ENCODE measurements at places on chromosomes 7 and 10.
A peak's percentile ranks its signal among the peaks of the same experiment; 100 is the strongest.

DNA sequence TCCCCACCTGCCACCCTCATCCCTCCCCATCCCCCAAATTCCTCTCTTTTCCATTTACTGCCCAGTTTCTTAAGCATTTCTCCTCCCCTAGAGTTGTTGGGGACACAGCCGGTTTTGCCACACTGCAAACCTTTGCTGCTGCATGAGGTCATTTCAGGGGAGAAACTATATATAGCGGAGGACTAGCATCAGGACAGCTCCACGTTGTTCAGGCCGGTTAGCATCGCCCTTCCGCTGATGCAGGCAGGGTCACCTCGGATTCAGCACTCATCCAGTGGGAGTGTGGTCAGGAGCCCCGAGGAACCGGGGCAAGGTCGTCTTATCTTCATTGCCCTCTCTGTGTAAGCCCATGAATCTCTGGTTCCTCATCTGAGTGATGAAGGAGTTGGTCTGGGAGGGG lies 15.6 kb downstream of the UBTD1 start:
- DNase-seq, result no peak

GRCh38 chr7:74063223-74063641 lies 20.4 kb upstream of the LIMK1 start:
- DNase-seq, result no peak

DNA sequence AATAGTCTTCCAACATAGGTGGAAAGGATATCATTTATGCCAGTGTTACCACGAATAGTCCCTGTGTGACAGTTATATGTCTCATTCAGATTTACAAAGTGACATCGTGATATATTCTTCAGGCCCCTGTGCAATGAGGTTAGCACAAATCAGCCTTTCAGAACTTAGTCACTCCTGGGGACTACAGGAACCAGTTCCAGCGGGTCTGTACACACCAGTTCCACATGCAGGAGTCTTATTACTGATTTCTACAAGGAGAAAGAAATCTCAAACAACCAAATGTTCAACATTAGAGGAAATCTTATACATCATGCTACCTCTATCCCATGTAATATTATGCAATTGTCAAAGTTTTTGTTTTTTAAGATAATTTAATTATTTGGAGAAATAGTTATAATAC lies 4.4 kb upstream of the WDR91 start:
- DNase-seq, result no peak

- peak; percentile 31 for DNase-seq
These were observed 213.9 kb downstream of the NSUN6 start for GRCh38 chr10:18437486-18437885.

- DNase-seq, result no peak
These were observed 221.7 kb downstream of the ARHGAP21 start for GRCh38 chr10:24502006-24502405.

DNA sequence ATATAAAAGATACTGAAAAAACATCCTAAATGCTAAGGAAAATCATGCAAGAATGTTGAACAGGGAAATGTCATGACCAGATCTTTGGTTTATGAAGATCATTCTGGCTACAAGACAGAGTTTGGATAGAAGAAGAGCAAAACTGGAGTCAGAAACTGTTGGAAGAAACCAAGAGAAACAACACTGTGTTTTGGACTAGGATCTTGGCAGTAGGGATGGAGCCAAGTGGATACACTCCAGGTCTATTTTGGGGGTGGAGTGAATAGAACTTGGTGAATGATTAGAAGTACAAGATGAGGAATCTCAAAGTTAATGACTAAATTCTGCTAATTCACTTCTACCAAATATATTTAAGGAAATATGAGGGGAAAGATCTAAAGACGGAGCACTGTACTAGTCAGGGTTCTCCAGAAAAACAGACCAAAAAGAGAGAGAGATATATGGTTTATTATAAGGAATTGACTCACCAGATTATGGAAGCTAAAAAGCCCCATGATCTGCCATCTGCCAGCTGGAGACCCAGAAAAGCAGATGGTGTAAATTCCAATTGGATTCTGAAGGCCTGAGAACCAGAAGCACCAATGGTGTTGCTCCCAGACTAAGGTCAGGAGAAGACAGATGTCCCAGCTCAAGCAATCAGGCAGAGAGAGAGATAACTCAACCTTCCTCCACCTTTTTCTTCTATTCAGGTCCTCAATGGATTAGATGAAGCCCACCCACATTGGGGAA lies 254.9 kb downstream of the TRIL start:
- no peak for DNase-seq

- DNase-seq, result no peak
These were observed 155.2 kb downstream of the HPSE2 start for GRCh38 chr10:99080275-99080945.

DNA sequence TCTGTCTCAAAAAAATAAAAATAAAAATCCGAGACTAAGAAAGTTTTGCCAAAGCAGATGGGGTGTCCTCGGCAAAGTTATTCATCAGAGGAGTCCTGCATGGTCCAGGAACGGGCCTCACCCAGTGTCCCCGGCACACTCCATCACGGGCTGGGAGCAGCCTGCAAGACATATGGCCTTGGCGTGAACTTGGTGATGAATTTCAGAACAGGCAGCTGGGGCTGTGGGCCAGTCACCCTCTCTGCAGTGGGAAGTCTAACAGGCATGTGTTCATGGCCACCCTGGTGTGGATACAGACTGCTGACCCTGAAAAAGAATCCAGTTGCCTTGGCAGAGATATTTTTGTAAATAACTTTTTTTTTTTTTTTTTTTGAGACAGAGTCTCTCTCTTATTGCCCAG lies 34.7 kb downstream of the NPTX2 start:
- no peak for DNase-seq

GRCh38 chr7:28725045-28725642 lies 233.0 kb downstream of the TRIL start:
- DNase-seq, result no peak

- DNase-seq, result no peak
These were observed 238.8 kb downstream of the BAMBI start for GRCh38 chr10:28915989-28916588.

DNA sequence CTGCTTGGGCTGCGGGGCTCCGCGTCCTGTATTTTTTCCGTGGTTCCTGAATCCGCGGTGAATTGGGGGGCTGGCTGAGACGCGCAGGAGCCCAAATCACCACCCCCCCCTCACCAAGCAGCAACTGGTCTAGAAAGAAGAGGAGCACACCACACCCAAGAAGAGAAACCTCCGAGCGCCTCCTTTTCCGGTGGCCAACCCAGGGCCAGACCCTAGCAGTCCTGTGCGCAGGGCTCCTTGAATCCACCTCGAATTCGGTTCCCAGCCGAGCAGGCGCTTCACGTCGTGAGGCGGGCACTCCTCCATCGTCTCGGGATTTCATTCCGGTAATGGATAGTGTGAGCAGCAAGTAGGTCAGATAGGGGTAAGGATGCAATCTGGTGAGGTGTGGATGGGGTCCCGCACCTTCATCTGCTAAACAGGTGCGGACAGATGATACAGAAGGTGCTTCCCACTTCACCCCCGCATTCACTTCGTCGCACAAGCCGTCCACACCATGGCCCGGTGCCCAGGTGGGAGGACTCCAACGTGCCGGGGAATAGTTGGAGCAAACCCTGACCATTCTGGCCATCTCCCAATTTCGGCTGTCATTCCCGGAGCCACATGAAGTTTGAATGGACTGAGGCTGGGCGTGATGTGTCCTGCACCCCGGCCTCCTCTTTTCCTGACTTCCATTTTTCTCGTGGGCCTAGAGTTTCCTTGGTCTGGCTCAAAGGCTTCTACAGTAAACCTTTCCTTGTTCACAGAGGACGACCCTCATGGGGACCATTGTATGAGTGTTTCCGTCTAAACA lies 19.8 kb upstream of the ZNF273 start:
- DNase-seq, result no peak

GRCh38 chr10:81873231-81873931 lies 1.6 kb upstream of the NRG3 start:
- no peak for DNase-seq

DNA sequence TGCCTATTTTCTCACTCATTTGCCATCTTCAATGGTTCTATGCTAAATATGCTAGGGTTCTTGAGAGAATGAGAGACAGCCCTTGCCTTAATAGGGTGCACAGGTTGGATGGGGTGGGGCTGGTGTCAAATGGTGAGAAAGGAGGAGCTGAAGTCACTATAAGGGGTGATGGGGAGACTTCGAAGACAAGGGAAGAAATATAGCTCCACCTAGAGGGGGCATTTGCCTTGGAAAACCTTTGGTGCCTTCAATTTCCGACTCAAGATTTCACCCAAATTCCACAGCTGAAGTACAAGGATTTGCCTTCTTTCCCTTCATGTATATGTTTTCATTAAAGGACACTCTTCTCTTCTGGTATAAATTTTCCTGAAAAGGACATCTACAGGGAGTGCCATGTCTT lies 5.6 kb downstream of the PTN start:
- DNase-seq, result no peak

GRCh38 chr10:132388891-132389432 lies 8.0 kb upstream of the PWWP2B start:
- no peak for DNase-seq

DNA sequence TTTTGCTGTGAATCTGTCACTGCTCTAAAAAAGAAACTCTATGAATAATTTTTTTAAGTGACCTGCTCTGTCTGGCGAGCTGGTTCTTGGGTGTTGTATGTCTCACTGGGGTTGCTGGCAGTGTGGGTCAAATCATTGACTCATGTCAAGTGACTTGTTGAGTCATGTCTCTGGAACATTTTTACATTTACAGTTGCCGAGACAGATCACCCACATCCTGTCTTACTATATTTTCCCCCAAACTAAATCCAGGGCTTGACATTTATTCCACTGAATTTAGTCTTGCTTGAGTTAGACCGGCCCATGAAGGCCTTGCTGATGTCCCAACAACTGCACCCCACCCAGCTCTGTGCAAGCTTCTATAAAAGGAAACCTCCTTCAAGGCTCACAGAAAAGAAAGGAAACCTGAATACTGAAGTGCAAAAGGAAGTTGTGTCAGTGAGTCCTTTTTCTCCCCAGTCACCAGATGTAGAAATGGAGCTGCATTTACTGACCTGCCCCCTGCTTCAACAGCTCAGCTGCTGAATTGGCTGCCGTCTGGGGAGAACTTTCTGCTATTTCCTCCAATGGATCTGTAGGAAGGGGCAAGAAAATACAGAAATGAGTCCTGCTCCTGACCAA lies 290.3 kb downstream of the TNS3 start:
- DNase-seq, result peak; percentile 98

DNA sequence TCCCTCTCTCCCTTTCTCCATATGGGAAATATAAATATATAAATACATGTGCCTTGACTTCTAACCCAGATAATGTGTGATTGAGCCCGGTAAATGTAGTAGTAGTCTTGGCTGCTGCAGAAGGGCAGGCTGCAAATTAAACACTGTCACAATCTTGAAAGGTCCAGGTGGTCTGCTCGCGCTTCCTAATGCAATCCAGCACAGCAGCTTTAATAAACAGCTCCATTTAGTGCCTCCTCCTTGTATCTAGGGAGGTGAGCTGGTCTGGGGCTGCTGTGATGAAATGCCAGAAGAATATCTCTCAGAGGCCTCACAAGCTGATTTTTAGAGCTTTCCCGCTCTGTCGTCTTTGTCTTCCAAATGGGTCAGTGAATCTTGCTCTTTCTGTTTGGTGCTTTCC lies 782 bp downstream of the POU6F2 start:
- DNase-seq, result no peak

- no peak for DNase-seq
These were observed 137.6 kb upstream of the VWC2 start for GRCh38 chr7:49635800-49636199.

DNA sequence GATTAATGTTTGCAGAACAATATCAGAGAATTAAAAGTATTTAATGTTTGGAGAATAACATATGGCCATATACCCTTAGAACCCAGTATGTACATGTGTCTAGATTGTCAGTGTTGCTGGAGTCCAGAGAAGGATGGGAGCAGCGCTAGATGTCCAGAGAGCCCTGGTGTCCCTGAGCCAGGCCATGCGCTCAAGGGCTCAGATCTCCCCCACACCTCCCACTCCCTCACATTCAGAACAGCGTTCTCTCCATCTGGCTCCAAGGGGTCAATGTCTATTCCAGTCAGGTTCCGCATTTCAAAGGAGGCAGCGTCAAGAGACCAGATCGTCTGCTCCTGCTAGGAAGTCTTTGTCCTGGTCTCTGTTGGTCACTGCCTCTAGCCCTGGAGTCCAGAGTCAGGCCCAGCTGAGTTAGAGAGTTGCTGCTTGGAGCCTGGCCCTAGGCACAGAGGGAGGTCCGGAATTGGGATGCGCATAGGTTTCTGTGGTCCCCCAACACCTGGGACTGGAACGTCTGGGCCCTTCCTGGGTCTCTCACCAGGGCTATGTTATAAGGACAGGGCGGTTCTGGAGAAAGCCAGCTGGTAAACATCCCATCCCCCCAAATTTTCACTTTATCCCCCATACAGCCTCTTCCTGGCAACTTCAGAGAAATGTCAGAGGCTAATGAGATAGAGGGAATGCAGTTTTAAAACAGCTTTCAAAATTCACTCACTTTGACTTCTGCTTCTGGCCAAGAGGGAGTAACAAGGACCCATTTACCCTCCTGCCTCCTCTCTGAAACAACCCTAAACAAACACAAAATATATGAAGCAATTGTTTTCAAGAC lies 6.5 kb upstream of the WDR86 start:
- no peak for DNase-seq

GRCh38 chr10:89648074-89648473 lies 3.0 kb upstream of the PANK1 start:
- no peak for DNase-seq

DNA sequence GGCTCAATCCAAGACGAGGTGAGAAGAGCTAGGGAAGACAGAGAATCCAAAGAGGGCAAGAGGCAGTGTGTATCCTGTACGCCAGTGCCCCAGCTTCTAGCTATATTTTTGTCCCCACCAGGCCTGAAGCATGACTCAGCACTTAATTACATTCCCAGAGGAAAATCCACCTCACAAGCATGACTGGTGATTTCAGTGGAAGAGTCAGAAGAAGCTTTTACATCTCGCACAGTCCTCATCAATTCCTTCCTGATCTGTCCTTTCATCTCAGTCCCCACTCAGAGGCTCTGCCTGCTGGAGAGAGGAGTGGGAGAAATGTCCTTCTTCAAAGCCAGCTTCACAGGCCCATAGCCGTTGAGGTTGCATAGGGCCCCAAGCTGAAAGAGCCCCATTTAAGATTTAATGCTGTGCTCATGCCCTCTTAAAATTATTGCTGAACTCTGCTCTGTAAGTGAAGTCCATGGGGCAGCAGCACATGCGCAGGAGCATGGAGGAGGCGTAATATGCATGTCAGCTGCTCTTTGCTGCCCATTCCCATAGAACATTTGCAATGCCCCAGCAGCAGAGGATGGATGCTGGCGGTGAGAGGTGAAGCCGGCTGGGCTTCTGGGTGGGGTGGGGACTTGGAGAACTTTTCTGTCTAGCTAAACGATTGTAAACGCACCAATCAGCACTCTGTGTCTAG lies 39.0 kb upstream of the AOAH start:
- DNase-seq, result peak; percentile 3

- DNase-seq, result no peak
These were observed 9.0 kb upstream of the ARPC1B start for GRCh38 chr7:99365318-99366141.

GRCh38 chr7:83270407-83270806 lies 107.7 kb upstream of the PCLO start:
- DNase-seq, result no peak

- peak; percentile 38 for DNase-seq
These were observed 734 bp downstream of the ABCB4 start for GRCh38 chr7:87474533-87475358.

GRCh38 chr7:81162771-81163525 lies 244.1 kb upstream of the SEMA3C start:
- DNase-seq, result peak; percentile 74

- peak; percentile 69 for DNase-seq
These were observed 129.2 kb downstream of the BBS9 start for GRCh38 chr7:33258491-33258951.
